ENCODE measurements at places on chromosomes 2 and 18.

GRCh38 chr2:25615386-25615785, 58.0 kb downstream of the DTNB start:
- no peak for DNase-seq

DNA sequence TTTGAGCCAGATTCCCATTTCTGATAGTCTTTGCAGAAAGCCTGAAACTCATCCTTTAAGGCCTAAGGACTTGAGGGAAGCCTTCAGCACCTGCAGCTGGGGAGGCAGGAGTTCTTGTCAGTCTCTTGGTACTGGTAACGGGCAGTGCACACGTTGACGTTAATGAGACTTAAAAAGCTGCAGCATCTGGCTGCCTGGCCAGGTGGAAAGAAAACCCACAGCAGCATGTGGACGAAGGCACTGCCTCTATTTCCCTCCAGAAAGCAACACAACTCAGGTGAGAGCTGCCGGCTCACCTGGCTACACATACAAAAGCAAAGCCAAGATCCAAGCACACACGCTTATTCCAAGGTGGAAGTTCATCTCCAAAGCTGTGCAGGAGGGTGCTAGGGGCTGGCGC, 178.8 kb downstream of the ANAPC1 start:
- no peak for DNase-seq

- DNase-seq, result no peak
Measured at GRCh38 chr2:121044412-121044811, 240.6 kb downstream of the TFCP2L1 start.

- DNase-seq, result no peak
Measured at GRCh38 chr2:39568561-39569006, 97.1 kb upstream of the TMEM178A start.

DNA sequence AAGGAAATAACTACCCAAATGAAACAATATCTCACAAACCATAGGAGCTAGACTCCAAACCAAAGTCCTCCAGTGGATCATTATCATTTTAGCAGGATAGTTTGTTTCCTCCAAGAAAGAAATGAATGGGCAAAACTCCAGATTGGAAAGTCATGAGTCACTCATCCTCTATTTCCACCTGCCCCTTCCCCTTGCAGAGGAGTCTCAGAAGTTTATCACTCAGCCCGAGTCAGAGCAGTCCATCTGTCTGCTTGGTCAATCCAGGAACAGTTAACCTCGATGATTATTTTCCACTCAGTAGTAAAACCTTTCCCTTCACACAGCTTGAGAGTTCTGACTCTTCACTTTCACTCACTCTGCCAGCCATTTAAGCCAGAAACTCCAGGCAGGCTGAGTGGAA, 462.2 kb downstream of the BCL11A start:
- no peak for DNase-seq
